ENCODE measurements at places on chromosomes 2 and 18.

DNA sequence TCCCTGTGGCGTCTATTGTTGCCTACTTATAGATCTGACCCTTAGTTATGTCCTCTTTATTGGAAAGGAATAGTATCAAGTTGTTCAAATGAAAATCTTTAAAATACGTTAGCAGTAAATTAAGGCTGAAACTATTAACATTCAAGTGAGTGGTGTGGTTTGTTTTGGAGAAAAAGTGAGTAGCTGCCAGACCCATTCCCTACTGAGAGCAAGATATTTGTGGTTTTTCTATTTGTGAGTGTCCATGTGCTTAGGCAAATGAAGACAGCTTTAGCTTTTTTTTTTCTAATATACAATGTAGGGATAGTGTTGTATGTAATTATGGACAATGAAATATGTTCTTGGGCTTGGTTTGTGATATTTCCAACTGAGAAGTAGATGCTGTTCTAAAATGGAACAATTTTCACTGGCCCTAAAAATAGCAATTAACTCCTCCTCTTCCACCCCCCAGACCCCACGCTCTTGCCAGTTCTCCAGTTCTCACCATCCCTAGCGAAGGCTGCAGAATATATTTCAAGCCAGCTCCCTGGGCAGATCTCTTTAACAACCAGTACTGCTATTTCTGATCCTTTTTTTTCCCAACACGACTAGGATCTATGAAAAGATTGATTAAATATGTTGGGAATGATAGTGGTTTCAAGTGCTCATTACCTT is 83.1 kb downstream of the CCDC85A start:
- DNase-seq = no peak

- no peak for DNase-seq
Measured at GRCh38 chr2:133680343-133681049, 112.2 kb upstream of the NCKAP5 start.

DNA sequence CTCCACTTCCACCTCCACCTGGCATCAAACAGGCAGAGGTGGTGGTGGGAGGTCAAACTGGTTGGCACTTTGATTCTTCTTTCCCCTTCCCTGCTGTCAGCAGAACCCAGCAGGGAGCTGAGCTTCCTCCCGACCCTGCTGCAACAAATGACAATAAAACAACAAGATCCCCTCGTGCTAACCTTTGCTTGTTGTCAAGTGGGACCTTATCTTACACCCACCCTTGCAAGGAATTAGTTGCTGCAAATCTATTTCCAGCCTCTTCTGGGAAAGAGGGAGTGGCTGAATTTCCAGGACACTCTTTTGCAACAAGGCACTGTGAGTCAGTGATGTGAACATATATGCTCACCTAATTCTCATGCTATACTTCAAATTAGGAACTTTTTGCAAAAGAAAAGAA is 655.1 kb downstream of the DSC3 start:
- DNase-seq = no peak

- DNase-seq = no peak
Measured at GRCh38 chr2:96934182-96934495, 52.2 kb downstream of the FAM178B start.

- no peak for DNase-seq
Measured at GRCh38 chr2:149068996-149069888, 30.7 kb downstream of the LYPD6B start.

DNA sequence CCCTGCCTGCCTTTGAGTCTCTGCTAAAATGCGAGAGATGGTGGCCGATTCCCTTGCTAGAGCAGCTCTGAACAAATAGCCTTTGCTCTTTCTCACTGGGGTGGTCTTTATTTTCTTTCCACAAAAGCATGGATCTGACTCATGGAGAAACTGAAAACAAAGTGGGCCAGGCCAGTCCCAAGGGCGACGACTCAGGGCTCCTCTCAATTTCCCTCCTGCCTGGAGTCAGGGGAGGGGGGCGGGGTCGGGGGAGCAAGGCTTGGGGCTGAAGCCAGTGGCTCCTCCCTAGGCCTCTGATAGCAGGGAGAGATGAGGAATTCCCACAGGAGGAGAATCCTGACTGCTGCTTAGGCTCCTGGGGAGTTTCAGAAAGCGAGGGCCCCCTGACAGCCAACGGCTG is 17.1 kb upstream of the IL1R2 start:
- DNase-seq = no peak

All from stimulated activated CD8-positive, alpha-beta memory T cell treated with anti-CD3 and anti-CD28 coated beads, Interleukin-4, amount 100 ng/mL, for 4 hours (primary cell).